ENCODE measurements at places on chromosomes 5 and 9.

DNA sequence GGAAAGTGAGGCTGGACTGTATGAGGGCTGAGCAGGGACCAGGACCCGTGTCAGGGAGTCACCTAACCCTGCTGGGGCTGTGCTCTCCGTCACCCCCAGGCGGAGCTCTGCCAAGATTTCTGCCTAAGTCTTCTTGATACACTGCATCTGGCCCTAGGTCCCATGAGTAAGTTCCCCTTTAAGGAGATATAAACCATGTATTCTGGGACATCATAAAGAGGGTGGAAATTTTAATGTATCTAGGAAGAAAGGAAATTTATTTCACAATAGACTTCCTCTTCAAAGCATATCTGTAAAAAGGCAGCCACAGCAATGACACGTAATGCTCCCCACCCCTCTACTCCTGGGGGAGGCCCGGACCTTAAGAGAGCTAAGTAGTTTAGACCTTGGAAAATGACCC, 183.4 kb downstream of the FBXL7 start:
- no peak for DNase-seq

GRCh38 chr5:68950125-68950524, 143.7 kb upstream of the SLC30A5 start:
- DNase-seq: no peak

DNA sequence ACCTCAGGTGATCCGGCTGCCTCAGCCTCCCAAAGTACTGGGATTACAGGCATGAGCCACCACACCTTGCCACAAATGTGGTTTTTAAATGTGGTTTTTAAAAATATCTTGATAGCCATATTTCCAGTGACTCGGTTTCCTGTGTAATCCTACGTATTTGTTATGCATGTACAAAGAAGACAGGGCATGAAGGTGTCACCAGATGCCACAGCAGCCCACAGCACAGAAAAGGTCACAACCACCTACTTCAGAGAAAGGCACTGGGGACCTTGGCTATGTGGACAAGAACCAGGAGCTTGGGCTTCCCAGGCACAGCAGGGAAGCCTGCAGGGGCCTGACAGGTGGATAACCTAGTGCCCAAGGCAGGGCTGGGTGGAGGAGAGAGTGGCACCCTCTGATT, 38.0 kb downstream of the C9orf50 start:
- no peak for DNase-seq

DNA sequence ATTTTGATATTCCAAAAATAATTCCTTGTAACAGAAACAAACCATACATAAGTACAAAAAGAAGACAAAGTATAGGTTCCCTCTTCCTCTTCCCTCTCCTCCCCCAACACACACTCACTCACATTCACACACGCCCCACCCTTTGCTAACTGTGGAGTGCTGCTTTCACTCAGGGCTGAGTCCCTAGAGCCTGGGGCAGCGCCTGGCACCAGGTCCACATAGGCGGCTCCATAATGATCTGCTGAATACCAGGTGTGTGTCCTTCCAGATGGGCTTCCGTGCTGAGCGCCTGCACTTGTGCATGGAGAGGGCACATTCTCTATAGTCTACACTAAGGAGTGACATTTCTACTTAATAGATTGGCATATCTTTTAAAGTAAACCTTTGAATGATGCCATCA, 3.7 kb downstream of the SEMA4D start:
- DNase-seq: no peak

- peak; percentile 72 for DNase-seq
Measured at GRCh38 chr5:116576053-116576713, 1.6 kb upstream of the SEMA6A start.

DNA sequence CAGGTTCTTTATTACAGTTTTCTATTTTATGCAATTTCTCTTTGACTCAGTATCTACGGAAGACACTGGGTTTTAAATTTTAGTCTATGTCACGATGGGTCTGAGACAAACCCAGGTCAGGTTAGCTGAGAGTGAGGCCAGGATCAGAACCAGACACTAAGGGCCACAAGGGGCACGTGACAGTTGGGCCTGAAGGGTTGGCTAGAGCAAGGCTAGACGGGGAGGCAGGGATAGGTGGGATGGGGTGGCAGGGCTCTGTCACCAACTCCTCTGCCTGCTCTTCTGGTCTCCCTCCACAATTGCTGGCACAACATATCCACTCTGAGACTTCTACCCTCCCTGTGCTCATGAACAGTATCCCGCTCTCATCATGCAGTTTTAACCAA, 76.4 kb downstream of the MED27 start:
- no peak for DNase-seq

DNA sequence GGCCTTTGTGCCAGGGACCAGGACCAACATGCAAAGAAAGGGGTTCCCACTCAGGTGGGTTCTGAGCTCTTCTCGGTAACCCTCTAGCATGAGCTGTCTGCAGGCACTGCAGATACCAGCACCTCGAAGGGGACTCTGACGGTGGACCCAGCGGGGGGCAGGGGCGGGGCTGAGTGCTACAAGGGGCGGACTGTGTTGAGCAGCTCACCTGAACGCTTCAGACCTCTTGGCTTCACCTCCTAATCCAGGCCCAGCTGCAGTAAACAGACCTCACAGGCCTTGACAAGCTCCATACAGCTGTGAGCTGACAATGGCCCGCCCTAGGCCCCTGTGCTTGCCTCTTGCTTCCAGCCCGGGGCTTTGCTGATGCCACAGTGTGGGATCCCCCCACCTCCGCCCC, 48.4 kb downstream of the C9orf50 start:
- no peak for DNase-seq

DNA sequence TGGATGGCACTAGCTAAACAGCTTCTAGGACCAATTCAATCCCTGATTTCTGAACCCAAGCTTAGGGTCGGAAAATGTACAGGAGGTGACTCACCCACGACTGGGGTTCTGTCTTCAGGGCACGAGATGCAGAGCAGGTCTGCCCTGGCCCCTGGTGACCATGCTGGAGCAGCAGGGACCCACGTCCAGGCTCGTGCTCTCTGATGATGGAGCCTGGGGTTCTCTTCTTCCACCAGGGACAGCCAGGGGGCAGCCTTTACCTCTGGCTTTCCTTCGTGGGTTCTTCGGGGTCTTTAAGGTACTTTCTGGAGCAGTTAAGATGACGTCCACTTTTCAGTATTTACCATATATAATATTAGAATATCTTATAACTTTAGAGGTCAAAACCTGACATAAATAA, 2.1 kb downstream of the CFAP77 start:
- DNase-seq: peak; percentile 8

GRCh38 chr5:157860898-157861890, 2.2 kb upstream of the CLINT1 start:
- no peak for DNase-seq

DNA sequence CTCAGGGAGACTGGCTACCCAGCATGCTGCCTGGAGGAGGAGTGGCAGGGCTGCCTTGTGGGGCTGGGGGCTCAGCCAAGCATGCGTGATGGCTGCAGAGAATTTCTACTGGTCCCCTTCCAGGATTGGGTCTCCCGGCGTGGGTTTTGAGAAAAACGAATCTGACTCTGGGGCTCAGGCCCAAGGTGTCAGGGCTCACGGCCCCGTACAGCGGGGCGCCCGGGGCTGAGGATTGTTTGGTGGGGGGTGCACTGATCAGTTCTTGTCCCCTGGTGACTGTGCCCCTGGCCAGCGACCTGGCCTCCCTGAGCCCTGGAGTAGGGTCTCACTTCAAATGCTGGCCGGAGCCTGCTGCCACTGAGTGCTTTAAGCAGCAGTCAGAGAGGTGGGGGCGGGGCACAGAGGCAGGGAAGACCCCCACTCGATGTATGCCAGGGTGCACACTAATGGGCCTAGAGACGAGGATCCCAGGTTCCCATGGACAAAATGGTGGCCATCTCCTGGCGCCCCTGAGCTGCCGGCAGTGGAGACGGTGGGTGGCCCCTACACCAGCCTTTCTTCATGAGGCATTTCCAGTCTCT, 45.5 kb upstream of the RNU6ATAC start:
- no peak for DNase-seq

DNA sequence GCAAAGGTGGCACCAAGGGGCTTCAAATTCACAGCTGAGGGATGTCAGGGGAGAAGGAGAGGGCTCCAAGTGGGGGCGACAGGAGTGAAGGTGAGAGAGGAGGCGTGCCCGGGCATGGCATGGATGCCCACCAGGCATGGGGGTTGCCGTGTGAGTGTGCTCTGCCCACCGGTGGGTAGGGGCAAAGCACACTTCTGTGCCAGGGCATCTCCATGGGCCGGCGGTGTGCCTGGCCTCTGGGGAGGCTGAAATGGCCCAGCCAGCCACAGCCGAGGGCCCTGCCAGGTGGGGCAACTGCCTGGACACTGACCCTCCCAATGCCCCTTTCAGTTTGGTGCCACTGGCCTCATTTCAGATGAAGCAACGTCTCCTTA, 14.0 kb upstream of the RNU6ATAC start:
- no peak for DNase-seq

GRCh38 chr9:106106396-106106795, 412.1 kb downstream of the TMEM38B start:
- no peak for DNase-seq

GRCh38 chr9:82920154-82920553, 142.8 kb downstream of the RASEF start:
- DNase-seq: no peak

- DNase-seq: no peak
Measured at GRCh38 chr5:1473746-1474145, 28.5 kb upstream of the SLC6A3 start.

DNA sequence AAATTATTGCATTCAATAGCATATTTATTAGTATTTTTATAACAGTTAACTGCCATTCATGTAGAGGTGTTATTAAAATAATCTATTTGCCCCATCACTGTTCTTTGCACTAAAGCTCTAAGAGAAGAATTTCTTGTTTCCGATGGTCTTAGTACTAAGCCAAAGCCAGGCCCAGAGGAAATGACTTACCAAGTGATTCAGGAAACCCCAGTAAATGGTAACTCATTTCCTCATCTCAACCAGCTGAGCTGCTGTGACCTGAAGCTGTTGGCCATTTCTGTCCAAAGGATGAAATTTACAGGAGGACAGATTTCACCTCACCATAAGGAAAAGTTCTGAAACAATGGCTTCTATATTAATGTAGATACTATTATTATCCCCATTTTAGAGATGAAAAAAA, 117.0 kb downstream of the PIK3R1 start:
- DNase-seq: no peak

GRCh38 chr5:40447438-40447837, 232.3 kb upstream of the PTGER4 start:
- no peak for DNase-seq

GRCh38 chr5:80998590-80998979, 38.4 kb downstream of the RASGRF2 start:
- DNase-seq: no peak

GRCh38 chr5:32964261-32964660, 253.1 kb downstream of the NPR3 start:
- no peak for DNase-seq

- DNase-seq: no peak
Measured at GRCh38 chr9:108386859-108387384, 468.9 kb downstream of the ACTL7B start.

DNA sequence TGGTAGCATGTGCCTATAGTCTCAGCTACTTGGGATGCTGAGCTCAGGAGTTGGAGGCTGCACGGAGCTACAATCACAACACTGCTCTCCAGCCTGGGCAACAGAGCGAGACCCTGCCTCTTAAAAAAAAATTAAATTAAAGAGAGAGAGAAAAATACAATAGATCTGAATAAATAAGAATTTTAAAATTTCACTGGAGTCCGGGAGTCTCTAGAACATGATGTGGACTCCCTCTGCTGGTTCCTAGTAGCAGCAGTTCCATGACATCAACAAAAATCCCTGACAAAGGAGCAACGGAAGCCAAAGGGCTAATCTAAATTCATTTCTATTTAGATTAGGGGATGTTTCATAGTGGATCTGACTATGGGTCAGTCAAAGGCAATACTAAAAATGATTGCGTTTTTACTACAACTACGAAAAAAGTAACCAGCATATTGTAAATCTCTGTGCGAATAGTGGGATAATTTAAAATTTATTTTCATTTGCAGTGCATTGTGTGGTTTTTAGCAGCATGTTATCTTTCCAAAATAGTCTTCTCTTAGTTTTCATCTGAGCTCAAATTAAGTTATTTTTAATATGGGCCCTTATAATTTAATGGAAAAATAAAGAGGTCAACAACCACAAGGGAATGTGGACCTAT, 6.7 kb downstream of the INIP start:
- DNase-seq: no peak

GRCh38 chr9:80698725-80699410, 990.5 kb downstream of the TLE1 start:
- no peak for DNase-seq

GRCh38 chr5:93622240-93622885, 39.3 kb downstream of the NR2F1 start:
- no peak for DNase-seq

DNA sequence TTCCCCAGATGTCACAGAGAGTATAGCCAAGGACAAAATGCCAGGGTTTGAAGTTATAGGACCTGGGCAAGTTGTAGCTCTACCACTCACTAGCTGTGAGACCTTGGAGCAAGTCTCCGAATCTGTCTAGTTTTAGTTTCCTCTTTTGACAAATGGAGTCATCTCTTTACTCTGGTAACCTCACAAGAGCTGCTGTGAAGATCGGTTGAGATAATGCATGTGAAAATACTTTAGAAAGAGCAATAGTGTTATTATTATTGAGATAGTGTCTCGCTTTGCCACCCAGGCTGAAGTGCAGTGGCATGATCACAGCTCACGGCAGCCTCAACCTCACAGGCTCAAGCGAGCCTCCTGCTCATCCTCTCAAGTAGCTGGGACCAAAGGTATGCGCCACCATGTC, 117.9 kb upstream of the NR5A1 start:
- DNase-seq: no peak

Measured in HCT116 (cell line).